ENCODE measurements at places on chromosomes 2 and 18.
A peak's percentile ranks its signal among the peaks of the same experiment; 100 is the strongest.

DNA sequence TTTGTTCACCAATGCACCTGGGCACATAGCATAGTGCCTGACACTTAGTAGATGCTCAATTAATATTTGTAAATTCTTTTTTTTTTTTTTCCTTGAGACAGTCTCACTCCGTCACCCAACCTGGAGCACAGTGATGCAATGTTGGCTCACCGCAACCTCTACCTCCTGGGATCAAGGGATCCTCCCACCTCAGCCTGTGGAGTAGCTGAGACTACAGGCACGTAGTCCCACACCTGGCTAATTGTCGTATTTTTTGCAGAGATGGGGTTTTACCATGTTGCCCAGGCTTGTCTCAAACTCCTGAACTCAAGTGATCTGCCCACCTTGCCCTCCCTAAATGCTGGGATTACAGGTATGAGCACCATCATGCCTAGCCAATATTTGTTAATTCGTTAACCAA lies 23.2 kb upstream of the LPIN2 start:
- no peak for DNase-seq

DNA sequence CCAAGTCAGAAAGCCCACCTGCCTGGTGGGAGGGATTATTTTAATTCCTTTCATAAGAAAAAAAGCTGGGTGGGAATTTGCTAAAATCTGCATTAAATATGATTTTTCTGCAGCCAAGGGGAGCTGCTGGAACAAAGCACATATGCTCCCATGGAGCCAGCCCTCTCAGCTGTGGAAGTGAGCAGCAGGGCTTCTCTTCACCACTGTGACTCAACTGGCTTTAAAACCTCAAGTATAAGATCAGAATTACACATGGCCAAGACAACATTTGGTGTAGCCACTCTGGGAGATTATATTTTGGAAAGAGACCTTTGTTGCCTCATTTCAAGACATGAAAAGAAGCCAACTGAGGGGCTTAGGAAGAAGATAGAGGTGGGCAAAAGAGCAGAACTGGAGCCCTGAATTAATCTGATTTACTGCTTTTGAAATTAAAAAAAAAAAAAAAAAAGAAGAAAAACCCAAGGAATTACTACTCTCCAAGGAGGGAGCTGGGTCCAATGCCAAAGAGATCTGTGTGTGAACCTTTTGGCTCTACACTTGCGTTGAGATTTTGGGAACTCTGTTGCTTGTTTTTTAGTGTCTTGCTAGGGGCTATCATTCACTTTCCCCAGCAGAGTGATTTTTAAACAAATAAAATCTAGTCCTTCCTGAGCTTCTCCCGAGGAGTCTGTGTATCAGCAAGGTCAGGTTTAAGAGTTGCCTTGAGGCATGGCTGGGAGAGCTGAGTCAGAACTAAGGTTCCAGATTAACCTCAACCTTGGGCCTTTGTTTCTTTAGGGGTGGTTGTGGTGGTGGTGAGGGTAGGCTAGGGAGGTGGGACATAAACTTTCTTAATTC lies 6.0 kb downstream of the LHCGR start:
- DNase-seq: peak; percentile 75

DNA sequence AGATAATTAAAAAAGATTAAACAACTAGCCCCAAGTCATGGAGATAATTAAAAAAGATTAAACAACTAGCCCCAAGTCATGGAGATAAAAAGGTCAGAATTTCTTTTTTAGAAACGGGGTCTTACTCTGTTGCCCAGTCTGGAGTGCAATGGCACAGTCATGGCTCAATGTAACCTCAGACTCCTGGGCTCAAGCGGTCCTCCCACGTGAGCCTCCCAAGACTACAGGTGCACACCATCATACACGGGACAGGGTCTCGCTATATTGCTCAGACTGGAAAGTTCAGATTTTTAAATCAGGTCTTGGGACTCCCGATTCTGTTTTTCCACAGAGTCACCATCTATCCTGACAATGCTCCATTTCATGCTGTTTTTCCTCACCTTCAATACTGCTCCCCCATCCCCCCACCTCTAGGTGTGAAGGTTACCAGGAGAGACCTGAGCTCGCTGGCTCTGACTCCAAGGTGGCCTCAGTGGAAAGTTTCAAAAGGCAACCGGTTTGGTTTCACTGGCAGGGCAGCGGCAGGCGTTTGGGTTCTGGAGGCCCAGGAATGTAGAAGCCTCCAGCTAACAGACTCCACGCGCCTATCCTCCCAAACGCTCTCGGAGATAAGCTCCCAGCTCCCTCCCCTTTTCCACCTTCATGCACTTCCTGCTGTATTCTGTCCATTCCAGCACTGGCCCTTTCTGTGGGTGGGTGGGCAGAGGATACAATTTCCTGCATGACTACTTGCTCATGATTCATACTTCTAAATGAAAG lies 2.9 kb upstream of the SEMA4C start:
- DNase-seq: no peak

- DNase-seq: no peak
These were observed 244.9 kb downstream of the ETAA1 start for GRCh38 chr2:67642046-67642382.
